B cell (primary cell): ENCODE measurements at places on chromosomes 1 and 21. TPM values are rescaled to one million over a fixed set of nuclear protein-coding genes. Genes with fewer than 3 reads are reported as not detected.

DNA sequence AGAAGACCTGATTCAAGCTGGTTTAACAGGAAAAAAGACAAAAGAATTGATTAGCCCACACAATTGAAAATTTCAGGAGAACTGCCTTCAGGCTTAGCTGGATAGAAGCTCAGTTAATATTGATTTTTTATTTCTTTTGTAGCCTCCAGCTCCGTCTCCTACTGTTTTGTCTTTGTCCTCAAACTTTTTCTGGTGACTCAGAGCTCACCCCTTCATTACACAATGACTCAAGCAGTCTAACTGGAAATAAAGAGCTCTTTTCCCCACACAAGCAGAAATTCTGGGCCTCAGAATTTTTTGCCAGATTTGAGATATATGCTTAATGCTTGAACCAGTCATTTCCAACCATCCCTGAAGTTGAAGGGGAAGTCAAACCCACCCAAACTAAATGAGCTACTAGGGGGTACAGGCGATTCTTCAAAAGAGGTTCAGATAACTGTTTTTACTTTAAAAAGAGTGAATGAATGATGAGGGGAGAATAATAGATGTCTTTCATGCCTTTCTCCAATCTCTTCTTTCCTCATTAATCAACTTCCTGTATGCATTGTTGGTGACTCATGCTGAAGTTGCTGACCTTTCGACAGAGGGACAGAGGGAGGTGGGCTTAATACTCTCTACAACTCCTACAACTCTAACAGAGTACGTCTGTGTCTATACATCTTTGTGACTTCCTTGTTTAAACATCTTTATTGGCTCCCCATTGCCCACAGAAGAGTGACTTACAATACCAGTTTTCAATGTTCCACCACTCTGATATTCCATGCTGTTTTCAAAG, 6.2 kb upstream of the ACP6 start:
- DNase-seq, result no peak

Gene PRKAA2
- not detected in 2 replicates for total RNA-seq

DNA sequence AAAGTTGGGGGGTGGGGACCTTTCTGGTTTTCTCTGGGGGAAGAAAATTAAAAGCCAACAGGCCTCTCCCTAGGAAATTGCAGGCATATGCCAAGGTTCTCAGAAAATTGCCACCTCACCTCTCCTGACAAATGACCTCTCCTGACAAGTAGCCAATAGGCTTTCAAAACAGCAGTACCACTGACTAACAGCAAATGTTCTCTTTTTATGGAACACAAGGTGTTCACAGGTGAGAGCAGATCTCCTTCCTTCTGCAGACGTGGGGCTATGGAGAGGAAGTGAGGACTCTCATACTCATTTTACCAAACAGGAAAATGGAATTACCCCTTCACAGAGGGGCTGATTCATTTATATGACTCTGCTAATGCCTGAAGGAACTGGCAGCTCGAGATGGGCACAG, 32.7 kb upstream of the SUCO start:
- no peak for DNase-seq

GRCh38 chr1:17045150-17045549, 8.7 kb downstream of the SDHB start:
- DNase-seq, result no peak

GRCh38 chr1:171296897-171297296, 17.1 kb upstream of the FMO4 start:
- DNase-seq, result no peak

Gene S100A8
- total RNA-seq, result 1.9 and 3.3 TPM in 2 replicates
